ENCODE measurements at places on chromosomes 1 and 21. TPM values are rescaled to one million over a fixed set of nuclear protein-coding genes. Genes with fewer than 3 reads are reported as not detected.

GRCh38 chr1:167012570-167012969 lies 23.5 kb downstream of the MAEL start:
- no peak for DNase-seq

GRCh38 chr1:45554198-45554597 lies 3.6 kb downstream of the AKR1A1 start:
- DNase-seq, result no peak

GRCh38 chr1:80495806-80496205 lies 1304.9 kb upstream of the ADGRL2 start:
- DNase-seq, result no peak

DNA sequence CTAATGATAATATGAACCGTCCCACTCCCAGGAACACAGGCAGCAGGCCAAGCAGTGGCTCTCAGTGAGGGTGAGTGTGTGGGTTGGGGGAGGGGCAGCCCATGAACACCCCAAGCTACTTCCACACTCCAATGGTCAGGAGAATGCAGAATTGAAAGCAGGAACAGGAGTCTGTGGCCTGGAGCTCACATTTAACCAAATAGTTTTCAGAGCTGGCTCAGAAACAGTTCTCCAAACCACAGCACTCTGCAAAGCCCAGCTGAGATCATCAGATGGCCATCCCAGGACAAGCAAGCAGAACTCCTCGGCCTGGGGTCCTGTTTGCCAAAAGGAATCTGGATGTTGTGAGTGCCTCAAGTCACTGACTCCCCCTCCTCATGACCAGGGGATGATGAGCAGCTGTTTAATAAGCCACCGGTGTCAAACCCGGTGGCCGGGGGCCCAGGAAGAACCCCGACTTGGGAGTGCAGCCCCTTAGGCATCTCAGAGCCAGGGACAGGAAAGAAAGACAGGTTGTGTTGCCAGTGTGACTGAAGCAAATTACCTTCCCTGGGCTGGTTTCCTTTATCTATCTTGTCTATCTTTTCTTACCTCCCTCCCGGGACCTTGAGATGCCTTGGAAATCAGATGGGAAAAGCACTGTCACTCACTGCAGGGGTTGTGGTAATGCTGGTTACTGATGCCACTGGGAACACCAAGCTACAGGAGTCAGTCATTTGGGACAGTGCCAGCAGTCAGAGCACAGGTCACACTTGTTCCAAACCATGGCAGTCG lies 20.4 kb downstream of the DEGS1 start:
- peak; percentile 89 for DNase-seq

DNA sequence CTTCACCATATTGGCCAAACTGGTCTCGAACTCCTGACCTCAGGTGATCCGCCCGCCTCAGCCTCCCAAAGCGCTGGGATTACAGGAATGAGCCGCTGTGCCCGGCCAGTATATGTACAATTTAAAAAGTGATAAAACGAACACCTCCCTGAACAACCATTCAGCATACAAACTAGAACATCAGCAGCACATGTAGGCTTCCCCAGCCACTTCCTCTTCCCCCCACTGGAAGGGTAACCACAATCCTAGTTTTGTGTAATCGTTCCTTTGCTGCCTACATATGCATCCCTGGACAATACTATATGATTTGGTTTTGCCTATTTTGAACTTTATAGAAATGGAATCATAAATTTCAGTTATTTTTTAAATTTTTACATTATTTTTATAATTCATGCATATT lies 60.4 kb downstream of the DESI2 start:
- DNase-seq, result no peak

- no peak for DNase-seq
Observed at GRCh38 chr1:210151052-210151672, 81.4 kb upstream of the SERTAD4 start.

- DNase-seq, result no peak
Observed at GRCh38 chr21:44423312-44423821, 31.9 kb upstream of the LRRC3 start.

GRCh38 chr1:41487126-41488039 lies 2.9 kb upstream of the EDN2 start:
- no peak for DNase-seq

GRCh38 chr1:57336793-57337192 lies 87.1 kb downstream of the DAB1 start:
- no peak for DNase-seq

GRCh38 chr1:6868660-6869380 lies 83.6 kb downstream of the CAMTA1 start:
- DNase-seq, result peak; percentile 49

- DNase-seq, result no peak
Observed at GRCh38 chr1:172599912-172600311, 59.0 kb upstream of the FASLG start.

TDRD5 gene
- total RNA-seq, result not detected

LRRC53 gene
- total RNA-seq, result not detected

CATSPERE gene
- 0.29 TPM for total RNA-seq

CCDC185 gene
- total RNA-seq, result not detected

TGFBR3 gene
- total RNA-seq, result 4.5 TPM

ZNF683 gene
- total RNA-seq, result not detected

OR2AK2 gene
- not detected for total RNA-seq
